ENCODE measurements at places on chromosomes 11 and 22.

- DNase-seq, result no peak
Measured at GRCh38 chr22:31179345-31179744, 19.4 kb downstream of the RNF185 start.

- DNase-seq, result no peak
Measured at GRCh38 chr11:20873054-20873453, 203.7 kb downstream of the NELL1 start.

- no peak for DNase-seq
Measured at GRCh38 chr11:123903932-123904331, 2.0 kb downstream of the OR8D4 start.

DNA sequence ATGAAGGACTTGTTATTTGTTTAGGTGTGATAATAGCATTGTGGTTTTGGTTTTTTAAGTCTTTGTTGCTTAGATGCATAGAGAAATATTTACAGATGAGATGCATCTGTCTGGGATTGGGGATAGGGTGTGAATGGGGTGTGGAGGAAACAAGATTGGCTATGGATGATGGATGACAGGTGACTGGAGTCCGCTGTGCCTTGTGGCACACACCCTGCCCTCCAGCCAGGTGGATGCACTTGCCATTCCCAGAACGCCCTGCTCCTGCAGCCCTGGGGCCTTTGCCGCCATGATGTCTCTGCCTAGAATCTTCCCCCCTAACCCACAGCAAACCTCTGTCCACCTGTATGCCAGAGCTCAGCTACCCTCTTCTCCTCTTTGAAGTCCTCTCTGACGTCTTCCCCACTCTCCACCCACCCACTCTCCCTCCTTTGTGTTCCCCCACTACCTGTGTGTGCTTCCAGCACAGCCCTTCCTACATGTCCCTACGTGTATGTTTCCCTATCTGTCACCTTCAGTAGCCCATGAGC, 54.7 kb downstream of the WNT11 start:
- no peak for DNase-seq

DNA sequence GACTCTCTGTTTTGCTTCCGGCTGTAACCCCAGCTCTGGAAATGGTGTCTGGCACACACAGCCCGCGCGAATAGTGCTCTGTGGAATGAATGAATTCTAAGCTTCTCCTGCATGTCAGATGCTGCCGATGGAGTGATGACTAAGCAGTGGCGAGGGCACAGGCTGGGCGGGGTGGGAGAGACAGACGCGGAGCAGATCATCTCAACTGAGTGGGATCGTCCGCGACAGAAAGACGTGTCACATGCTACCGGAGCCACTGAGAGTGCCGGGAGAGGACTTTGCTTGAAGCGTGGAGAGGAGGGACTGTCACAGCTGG, 334.5 kb downstream of the CTTN start:
- no peak for DNase-seq

- DNase-seq, result no peak
Measured at GRCh38 chr11:127733552-127733951, 733.0 kb upstream of the KIRREL3 start.

DNA sequence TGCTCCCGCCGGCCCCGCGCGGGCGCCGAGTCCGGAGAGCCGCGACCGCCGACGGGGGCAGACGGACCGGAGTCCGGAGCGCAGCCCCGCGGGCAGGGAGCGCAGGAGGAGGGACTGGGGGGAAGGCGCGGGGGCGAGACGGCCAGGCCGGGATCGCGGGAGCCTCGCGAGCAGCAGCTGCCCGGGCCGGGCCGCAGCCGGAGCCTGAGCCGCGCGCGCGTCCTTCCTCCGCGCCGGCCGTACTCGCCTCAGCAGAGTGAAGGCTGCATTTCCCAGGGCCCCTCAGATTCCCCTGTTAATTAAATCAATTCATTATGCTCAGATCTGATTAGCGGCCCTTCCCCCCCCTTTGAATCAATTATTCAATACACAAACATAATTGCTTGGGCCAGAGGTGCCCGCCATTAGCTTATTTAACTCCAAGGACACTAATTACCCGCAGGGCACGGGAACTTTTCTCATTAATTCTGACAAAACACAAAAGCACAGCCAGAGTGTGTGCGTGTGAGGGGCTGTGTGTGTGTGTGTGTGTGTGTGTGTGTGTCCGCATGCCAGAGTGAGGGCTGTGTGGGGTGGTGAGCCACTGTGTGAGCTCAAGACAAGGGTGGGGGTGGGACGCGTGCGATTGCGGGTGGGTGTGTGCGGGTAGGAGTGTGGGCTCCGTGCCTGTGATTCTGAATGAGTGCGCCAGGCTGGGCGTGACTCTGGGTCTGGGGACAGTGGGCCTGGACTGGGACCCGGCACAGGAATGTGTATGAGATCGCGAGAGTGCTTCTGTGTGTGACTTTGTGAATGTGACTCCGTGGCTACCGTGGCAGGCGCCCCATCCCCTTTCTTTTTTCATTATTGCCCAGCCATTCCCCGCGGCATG, 5.1 kb upstream of the LMO1 start:
- no peak for DNase-seq

- peak; percentile 68 for DNase-seq
Measured at GRCh38 chr22:41092023-41092817, at the start of gene EP300. TSS of gene EP300 (plus strand) at chr22:41092592. CDS start at chr22:41093005, 413 bp downstream.

DNA sequence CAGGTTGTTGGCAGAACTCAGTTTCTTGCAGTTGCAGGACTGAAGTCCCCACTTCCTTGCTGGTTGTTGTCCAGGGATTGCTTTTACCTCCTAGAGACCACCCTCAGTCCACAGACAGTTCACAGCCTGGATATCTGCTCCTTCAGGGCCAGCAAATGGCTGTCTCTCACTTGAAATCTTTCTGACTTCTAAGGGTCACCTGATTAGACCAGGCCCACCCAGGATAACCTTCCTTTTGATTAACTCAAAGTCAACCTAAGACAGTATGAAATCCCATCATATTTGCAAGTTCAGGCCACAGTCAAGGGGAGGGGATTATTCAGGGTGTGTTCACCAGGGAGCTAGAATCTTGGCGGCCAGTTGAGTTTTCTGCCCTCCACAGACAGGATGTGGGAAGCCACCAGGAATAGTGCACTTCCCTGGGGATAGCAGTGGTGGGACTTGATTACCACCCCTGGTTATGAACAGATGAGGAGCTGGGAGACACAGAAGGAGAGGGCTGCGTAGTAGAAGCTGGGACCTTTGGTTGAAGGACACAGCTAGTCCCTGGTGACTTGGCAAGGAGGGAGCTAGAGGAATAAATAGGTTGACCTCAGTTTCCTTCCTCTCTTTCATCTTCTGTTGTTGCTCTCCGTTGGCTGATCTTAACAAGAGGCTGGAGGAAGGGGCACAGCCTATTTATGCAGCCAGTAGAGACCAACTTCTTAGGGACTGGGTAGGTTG, 33.4 kb downstream of the MIAT start:
- DNase-seq, result no peak
